ENCODE measurements at places on chromosomes 16 and 17. TPM values are rescaled to one million over a fixed set of nuclear protein-coding genes. Genes with fewer than 3 reads are reported as not detected.

DNA sequence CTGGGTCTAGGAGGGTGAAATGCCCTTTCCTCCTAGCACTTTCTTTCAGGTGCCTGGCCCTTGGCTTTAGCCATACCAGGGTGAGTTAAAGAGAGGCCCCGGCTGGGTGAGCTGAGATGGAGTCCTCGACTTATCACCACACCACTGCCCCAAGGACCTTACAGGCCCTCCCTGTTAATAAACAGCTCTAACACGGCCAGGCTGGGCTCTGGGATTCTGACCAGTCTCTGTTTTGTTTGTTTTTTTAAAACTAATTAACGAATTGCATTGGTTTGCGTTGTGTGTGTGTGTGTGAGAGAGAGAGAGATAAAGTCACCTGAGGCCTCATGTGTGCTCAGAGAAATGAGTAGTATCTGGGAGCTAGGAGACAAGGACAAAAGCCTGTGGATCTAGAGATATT lies 14.3 kb downstream of the MYL4 start:
- DNase-seq = no peak
- peak overlapping the region; percentile 65 for H3K27ac ChIP-seq
- H3K4me1 ChIP-seq = peaks cover 37% of the 10 kb centered on the region
- H3K36me3 ChIP-seq = no peaks in the 10 kb centered on the region

GRCh38 chr16:57106767-57107166 lies 14.4 kb downstream of the CPNE2 start:
- H3K4me1 ChIP-seq = no peaks in the 10 kb centered on the region
- no peaks in the 10 kb centered on the region for H3K27me3 ChIP-seq
- no peaks in the 10 kb centered on the region for H3K36me3 ChIP-seq

GRCh38 chr16:49543631-49543946 lies 170.0 kb downstream of the C16orf78 start:
- no peak overlapping the region for H3K27ac ChIP-seq
- H3K4me1 ChIP-seq = no peaks in the 10 kb centered on the region
- H3K36me3 ChIP-seq = no peaks in the 10 kb centered on the region
- H3K27me3 ChIP-seq = peaks cover 57% of the 10 kb centered on the region

DNA sequence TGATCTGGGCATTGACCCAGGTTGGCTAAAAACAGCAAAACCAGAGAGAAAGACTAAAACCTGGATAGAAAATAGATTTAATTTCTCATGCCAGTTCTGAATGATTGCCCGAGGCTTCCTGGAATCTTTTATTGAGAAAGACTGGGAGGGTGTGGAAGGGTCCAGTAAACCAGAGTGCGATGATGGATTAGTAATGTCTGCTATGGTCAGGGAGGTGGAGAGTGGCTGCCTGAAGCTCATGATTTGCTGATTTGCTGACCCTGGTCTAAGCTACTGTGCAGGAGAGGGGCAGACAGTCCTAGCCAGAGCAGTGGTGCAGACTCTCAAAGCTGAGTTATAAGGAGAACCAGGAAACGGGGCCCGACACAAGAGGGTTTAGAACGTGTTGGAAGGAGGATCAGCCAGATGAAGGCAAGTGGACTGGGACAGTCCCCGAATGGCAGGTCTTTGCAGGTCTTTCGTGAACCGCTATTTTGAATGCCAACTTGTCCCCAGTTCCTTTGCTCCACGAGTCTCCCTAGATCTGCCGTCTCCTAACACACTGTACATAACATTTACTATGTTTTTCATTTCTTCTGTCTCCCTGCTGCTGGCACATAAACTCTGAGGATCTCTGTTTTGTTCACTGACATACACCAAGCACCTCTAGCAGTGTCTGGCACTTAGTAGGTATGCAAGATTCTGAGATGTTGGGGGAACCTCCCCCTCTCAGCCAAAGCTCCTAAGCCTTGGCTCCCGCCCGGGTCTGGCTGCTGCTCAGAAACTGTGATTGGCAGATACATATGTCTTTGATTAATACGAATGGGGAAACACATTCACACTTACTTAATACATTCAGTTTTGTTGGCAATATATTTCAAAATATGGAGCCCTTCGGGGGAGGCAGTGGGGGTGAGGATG lies 237.3 kb upstream of the TNRC6C start:
- no peaks in the 10 kb centered on the region for H3K4me1 ChIP-seq
- no peaks in the 10 kb centered on the region for H3K36me3 ChIP-seq
- no peak overlapping the region for H3K27ac ChIP-seq

DNA sequence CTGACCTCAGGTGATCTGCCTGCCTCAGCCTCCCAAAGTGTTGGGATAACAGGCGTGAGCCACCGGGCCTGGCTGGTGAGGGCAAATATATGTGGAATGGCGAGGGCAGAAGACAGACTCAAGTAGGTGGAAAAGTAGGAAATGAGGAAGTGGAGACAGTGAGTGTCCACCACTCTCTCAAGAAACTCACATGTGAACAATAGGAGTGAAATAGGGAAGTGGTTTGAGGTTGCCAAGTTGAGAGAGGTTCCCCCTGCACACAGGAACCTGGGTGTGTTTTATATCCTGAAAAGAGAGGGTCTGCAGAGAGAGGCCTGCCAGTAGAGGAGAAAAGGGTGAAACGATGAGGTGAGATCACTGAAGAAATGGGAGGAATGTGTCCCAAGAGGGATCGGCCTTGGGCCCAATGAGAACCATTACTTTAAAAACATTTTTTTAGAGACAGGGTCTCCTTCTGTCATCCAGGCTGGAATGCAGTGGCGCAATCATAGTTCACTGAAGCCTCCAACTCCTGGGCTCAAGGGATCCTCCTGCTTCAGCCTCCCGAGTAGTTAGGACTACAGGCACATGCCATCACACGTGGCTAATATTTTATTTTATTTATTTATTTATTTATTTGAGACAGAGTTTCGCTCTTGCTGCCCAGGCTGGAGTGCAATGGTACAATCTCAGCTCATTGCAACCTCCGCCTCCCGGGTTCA lies 17.1 kb upstream of the CORO1A start:
- H3K27ac ChIP-seq = no peak overlapping the region
- no peak for DNase-seq
- H3K27me3 ChIP-seq = no peaks in the 10 kb centered on the region
- H3K36me3 ChIP-seq = no peaks in the 10 kb centered on the region
- no peak overlapping the region for H3K4me3 ChIP-seq

NOS2 gene
- total RNA-seq = not detected

CLDN7 gene
- 442 TPM for total RNA-seq

PPY gene
- total RNA-seq = not detected

DNA sequence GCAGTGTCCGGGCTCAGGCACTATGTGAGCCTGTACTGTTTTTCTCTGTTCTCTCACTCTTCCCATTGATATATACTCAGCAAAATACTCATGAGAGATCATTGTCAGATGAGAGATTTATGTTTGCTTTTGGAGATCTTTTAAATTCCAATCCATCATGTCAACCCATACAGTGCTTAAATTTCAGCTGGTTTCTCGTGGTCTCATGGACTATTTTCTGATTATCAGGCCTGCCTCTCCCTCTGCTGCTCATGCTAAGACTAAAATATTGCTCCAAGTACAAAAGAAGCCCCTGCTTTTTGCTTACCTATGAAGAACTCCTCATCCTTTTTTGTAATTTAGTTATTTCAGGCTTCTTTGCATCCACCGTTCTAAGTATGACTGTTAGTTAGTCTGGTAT lies 547.2 kb downstream of the KCNJ2 start:
- H3K27ac ChIP-seq = no peak overlapping the region
- no peak for DNase-seq
- no peaks in the 10 kb centered on the region for H3K27me3 ChIP-seq
- no peaks in the 10 kb centered on the region for H3K4me1 ChIP-seq

GRCh38 chr16:85697431-85697830 lies 8.7 kb upstream of the GINS2 start:
- H3K36me3 ChIP-seq = no peaks in the 10 kb centered on the region
- no peak overlapping the region for H3K27ac ChIP-seq
- no peaks in the 10 kb centered on the region for H3K4me1 ChIP-seq
- no peak for DNase-seq
